ENCODE measurements at places on chromosomes 6 and 20. TPM values are rescaled to one million over a fixed set of nuclear protein-coding genes. Genes with fewer than 3 reads are reported as not detected.

The TREM2 gene
- total RNA-seq: not detected

- peak; percentile 32 for DNase-seq
Observed at GRCh38 chr20:63955281-63955826, 862 bp downstream of the UCKL1 start.

- no peak for DNase-seq
Observed at GRCh38 chr6:21648475-21649050, 55.0 kb downstream of the SOX4 start.

DNA sequence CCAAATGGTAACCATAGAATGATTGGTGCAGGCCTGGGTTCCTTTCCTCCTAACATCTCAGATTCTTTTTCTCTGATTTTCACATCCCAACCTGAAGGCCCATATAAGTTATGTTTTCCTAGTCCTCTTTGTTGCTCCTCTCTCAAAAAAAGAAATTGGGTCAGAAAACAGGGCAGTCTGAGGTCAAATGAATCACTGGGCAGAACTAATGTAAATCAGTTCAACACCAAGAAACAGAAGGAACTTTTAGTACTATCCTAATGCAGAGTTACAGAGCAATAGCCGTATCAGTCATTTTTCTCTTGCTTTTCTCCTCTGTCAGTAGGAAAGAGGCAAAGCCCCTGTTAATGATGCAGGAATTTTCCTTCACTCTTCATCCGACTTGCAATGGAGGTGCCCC is 11.0 kb upstream of the TPD52L1 start:
- DNase-seq: no peak

DNA sequence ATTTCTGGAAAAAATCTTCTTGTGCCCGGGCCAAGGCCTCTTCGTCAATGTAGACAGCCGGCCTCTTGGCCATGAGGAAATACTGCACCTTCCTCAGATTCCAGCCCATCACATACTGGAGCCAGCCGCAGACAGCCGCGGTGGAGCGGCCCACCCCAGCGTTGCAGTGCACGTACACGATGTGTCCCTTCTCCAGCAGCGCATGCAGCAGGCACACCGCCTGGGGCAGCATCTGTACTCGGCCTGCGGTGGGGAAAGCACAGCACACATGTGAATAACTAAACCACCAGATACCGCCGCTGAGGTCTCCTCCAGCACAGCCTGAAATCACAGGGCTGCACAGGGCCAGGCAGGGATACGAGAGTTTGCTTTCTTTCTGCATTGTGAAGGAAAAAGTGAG is 107.9 kb downstream of the EPM2A start:
- no peak for DNase-seq

GRCh38 chr20:34300256-34300806 is 2.8 kb downstream of the AHCY start:
- DNase-seq: no peak

DNA sequence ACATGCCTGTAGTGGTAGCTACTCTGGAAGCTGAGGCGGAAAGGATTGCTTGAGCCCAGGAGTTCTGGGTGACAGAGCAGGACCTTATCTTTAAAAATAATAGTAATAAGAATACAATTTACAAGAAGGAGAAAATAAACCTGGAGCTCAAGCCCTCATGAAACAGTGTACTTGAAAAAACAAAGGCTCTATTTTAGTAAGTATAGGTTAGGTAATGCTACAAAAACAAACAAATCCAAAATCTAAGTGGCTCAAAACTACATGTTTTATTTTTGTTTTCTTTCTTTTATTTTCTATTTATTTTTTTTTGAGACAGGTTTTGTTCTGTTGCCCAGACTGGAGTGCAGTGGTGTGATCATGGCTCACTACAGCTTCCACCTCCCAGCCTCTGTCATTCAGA is 57.6 kb upstream of the SLC23A2 start:
- DNase-seq: no peak

GRCh38 chr6:98970469-98970868 is 22.7 kb upstream of the FBXL4 start:
- DNase-seq: no peak

Measured in WTC11 (cell line).